ENCODE measurements at places on chromosomes 11 and 22.

GRCh38 chr11:18907391-18907790, 31.8 kb downstream of the MRGPRX1 start:
- DNase-seq: no peak

DNA sequence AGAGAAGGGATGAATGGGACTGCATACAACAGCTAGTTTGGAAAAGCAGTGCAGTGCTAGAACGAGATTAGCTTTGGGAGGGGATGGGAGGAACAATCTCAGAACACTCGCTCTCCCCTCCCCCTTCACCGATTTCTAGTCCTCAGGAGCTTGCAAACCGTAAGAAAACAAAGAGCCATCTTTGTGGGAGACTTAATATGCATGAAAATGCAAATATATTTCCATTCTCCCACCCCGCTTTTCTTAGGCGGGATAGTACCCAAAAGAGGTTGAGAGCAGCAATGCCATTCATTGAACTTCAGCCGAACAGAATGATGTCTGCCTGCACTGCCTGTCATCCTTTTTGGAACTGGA, 1.1 kb downstream of the SPINDOC start:
- DNase-seq: no peak

DNA sequence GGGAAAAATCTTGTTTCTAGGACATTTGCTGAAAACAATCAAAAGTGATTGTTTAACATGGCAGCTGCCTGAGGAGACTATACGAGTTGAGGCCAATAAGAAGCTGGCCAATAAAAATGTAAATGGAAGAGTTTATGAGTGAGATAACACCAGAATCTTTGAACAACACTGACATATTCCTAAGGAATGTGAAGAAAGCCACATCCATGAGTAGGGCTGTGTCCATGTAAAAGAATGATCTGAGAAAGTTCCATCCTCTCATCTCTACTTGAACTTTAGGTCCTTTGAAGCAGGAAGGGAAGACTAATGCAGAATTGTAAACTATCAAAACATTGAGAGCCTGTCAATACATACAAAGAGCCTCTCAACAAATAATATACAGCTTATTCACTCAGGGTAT, 6.9 kb upstream of the CHORDC1 start:
- DNase-seq: no peak

GRCh38 chr22:46735747-46736608, 2.1 kb downstream of the CERK start:
- no peak for DNase-seq

- DNase-seq: no peak
These were observed 3.7 kb downstream of the POLR2L start for GRCh38 chr11:838441-839279.

GRCh38 chr11:80173371-80174136, 732.7 kb upstream of the TENM4 start:
- no peak for DNase-seq

DNA sequence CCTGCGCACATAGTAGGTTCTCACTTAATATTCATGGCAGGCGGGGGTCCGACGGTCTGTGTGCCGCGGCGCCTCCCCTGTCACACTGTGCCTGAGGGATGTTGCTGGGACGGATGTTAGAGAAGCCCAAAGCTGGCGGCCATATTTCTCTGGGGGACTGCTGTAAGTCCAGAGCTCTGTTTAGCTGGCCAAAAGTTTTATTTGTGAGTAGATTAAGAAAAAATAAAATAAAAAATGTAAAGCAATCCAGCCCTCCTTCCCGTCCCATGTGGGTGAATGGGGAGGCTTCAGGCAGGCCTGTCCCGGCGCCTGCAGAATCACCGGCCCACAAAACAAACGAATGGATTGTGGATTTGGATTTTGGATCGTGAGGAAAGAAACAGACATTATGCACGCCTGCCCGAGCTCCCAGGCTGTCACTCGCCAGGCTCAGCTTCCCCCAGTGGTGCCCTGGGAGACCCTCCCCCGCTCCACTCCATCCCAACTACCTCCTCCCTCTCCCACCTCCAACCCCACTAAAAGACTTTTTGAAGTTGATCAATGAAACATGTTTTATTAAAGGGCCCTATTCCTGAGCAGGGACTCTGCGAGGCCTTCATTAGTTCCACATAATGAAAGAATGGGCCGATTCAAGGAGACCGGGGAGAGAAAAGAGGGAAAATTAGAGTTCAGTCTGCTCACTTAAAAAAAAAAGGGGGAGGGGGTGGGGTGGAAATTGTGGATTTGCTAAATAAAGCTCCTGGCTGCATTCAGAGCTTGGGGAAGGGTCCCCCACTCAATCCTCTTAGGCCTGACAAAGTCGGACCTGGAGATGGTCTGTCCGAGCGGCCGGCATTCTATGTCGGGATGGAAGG, 20.4 kb upstream of the SCUBE1 start:
- no peak for DNase-seq

- DNase-seq: peak; percentile 13
These were observed at the start of gene LRRC10B for GRCh38 chr11:61507962-61508861. TSS of gene LRRC10B (plus strand) at chr11:61508749. CDS start at chr11:61508999, 250 bp downstream.

GRCh38 chr11:10514709-10515108, 26.3 kb downstream of the RNF141 start:
- no peak for DNase-seq

DNA sequence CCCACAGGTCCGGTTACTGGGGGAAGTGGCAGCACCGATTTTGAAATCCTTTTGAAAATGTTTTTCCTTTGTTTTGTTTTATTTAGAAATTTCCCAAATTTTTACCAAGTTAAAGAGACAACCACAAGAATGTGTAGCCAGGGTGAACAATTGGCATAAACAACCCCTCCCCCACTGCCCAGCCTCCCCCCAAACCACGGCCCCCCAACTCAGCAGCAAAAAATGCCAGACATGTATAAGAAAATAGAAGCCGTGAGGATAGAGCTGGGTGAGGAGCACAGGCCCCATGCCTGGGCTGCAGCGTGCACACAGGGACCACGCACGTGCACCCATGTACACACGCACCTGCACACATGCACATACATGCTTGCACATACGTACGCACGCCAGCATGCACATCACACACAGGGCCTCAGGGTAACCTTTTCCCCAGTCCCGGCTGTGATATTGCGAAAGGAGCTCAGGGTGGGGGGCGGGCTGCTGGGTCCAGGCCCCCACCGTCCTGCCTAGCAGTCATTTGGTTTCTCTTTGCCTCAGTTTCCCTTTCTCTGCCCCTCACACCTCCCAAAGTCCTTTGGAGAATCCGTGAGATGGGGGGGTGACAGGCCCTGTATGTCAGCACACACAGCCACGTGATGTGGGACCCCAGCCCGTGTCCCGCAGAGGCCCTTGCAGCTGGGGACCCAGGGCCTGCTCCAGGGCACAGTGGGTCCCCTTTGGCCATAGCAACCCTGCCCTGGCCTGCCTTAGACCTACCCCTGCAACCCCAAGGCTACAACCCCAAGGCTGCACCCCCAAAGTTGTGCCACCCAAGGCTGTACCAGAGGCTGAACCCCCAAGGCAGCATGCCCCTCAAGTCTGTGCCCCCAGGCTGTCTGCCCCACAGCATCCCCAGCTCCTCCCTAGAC, 42.9 kb downstream of the IGF2 start:
- DNase-seq: no peak

All from CD4-positive, alpha-beta T cell treated with Interleukin-10 for 1 hour (primary cell).